ENCODE measurements at places on chromosomes 5 and 9.

- no peak for DNase-seq
These were observed 99.7 kb downstream of the HTR4 start for GRCh38 chr5:148554621-148555020.

DNA sequence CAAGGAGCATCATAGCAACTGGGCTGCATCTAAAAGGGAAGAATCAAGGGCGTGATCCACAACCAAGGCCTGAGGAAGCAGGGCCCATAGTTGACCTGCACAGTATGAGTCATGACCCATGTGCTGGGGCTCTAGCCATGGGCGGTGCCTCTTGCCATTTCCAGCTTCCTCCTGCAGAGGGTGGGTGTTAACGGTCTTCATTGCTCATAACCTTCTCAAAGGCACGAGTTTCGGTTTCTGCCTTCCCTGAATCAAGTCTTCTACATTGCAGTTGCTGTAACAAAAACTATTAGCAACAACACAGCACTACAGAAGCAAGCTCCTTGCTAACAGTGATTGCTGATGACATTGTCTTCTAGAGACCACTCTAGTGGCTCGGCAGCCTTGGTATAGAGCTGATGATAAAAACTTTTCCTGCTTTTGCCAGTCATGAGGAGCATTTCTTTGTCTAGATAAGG lies 66.9 kb downstream of the CTSL start:
- peak; percentile 58 for DNase-seq

GRCh38 chr9:98930792-98931191 lies 12.9 kb upstream of the COL15A1 start:
- no peak for DNase-seq

- DNase-seq, result peak; percentile 13
These were observed 328.1 kb downstream of the HINT1 start for GRCh38 chr5:130836729-130837649.

- no peak for DNase-seq
These were observed 36.7 kb downstream of the GSN start for GRCh38 chr9:121304707-121305106.

DNA sequence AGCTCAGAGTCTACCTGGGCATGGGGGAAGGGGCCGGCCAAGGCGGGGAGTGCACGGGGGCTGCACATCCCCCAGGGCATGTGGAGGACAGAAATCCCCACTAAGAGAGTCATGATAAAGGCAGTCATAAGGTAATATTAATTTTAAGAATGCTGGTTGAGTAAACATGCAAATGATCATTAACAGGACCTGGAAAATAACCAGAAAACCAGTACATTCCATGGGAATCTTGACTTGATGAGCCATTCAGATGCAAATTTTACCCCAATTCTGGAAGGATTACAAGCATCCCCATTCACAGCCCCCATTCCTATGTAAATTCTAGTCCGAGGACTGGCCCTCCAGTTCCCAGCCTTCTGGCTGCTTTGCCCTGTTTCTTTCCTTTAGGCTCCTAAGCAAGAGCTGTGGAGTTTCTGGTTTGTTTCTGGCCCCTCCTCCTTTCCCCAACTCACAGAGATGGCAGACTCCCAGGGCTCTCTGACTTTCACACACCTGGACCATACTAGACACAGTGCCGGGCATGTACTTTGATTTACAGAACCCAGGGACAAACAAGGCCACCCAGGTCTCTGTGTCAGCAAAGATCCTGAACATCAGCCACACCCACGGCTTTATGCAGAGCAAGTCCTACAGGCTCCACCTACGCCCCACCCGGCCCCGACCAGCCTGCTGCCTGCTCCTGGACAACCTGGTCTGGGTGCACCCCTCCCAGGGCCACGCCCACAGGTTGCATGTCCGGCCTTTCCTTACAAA lies 62.7 kb downstream of the SEMA4D start:
- no peak for DNase-seq

DNA sequence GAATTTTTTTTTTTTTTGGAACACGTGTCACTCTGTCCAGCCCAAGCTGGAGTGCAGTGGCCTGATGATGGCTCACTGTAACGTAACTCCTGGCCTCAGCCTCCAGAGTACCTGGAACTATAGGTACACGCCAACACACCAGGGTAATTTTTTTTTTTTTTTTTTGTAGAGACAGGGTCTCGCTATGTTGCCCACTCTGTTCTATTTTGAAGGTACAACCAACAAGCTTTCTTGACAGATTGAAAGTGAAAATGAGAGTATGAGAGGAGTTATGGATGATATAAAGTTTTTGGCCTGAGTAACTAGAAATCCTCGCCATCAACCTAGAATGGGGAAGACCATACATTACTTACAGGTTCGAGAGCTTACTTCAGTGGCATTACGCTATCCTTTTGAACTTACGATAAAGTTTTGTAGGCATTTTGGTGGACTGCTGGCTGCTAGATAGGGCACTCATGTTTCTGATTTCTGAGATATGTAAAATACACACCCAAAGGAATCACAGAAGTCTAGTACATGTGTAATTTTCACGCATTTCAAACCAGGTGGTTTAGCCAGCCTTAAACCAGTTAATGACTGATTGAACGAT lies 806 bp upstream of the CDC42SE2 start:
- DNase-seq, result peak; percentile 46

GRCh38 chr9:24608599-24608998 lies 62.9 kb upstream of the IZUMO3 start:
- DNase-seq, result no peak

DNA sequence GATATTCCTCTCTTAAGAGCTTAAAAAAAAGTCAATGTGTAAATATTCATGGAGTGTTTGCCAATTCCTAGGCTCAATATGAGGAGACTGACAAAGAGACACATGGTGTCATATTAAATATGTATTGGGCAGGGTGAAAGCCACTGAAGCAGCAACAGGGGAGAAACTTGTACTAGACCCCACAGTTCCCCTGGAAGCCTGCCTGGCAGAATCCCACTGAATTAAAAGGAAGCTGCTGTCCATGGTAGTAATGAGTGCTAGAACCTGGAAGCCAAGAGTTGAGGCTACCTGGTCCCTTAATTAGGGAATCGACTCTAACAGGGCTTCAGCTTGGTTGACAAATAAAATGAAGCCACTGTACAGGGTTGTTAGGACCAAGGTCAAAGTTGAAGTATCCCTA lies 129.4 kb upstream of the GPR151 start:
- no peak for DNase-seq

GRCh38 chr9:18037981-18038380 lies 436.0 kb upstream of the ADAMTSL1 start:
- no peak for DNase-seq

- DNase-seq, result no peak
These were observed 15.1 kb downstream of the RASGEF1C start for GRCh38 chr5:180193749-180194375.

DNA sequence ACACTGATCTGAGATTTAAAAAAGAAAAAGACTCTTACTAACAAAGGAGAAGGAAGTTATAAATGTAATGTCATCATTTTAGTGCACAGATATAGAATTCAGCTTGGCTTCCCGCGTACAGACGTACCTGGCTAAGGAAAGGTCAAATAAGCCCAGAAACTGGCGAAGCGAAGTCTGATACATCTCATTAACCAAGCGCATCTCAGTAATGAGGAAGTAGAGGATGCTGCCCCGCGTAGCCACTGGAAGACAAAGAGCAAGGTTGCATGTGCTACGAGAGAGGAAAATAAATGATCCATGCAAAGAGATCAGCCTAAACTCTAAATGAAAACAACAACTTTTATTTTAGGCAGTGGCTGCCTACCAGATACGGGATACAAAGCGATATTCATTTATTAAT lies 208.8 kb downstream of the DNAH5 start:
- DNase-seq, result no peak

DNA sequence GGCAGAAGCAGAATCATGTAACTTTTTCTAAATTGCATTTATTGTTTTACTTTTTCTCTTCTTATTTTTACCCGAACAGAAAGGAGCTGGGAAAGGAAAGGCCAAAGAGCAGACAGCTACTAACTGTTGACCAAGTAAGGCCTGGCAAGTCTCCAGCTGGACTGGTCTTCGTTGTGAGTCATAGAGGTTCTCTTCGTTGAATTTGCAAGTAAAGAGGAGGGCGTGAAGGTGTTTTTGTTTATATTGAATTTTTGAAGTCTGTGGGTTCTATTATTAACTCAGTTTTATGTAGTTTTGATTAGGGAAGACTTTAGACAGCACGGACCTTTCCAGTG lies 416.5 kb upstream of the CCNH start:
- DNase-seq, result no peak

- no peak for DNase-seq
These were observed 32.1 kb downstream of the SMARCA2 start for GRCh38 chr9:2047144-2047671.

DNA sequence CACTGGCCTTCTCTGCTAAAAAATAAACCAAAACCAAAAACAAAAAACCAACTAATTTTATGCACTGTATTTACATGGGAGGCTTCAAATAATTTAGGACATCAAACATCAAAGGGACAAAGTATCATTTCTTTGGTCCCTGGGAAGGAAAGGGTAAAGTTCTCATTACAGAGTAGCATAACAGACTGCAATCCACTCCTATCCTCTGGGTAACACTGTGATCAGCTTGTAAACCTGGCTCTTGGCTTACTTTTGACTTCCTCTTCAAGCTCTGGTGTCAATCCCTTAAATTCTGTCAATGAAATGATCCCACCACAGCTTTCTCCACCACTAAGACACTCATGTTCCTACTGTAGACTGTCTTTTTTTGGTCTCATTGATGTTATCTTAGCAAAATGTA lies 69.8 kb upstream of the VCAN start:
- no peak for DNase-seq

DNA sequence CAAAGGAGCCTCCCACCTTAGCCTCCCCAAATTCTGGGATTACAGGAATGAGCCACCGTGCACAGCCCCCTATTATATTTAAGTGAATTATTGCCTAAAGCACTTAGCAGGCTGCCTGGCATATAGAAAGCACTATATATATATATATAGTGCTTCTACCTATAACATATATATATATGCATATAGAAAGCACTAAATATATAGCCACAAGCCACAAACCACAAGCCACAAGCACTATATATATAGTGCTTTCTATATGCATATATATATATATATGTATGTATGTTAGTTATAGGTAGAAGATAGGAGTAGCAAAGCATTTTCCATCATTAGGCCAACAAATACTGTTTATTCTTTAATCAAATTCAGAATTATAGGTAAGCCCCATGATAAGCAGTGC lies 185.8 kb downstream of the CWC27 start:
- no peak for DNase-seq

GRCh38 chr5:128773378-128773777 lies 191.9 kb upstream of the SLC27A6 start:
- DNase-seq, result no peak

DNA sequence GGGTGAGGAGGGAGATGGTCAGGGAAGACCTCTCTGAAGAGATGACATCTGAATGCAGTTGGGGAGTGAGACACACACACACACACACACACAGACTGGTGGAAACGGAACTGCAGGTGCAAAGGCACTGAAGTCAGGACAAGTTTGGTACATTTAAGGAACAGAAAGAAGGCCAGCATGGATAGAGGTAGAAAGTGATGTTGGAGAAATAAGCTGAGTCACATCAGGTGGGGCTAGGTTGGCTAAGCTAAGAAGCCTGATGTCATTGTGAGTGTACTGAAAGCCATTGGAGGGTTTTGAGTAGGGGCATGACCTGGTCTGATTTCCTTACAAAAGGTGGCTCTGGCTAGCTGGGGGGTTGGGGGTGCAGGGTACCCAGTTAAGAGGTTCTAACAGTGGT lies 3.1 kb downstream of the BSPRY start:
- no peak for DNase-seq

DNA sequence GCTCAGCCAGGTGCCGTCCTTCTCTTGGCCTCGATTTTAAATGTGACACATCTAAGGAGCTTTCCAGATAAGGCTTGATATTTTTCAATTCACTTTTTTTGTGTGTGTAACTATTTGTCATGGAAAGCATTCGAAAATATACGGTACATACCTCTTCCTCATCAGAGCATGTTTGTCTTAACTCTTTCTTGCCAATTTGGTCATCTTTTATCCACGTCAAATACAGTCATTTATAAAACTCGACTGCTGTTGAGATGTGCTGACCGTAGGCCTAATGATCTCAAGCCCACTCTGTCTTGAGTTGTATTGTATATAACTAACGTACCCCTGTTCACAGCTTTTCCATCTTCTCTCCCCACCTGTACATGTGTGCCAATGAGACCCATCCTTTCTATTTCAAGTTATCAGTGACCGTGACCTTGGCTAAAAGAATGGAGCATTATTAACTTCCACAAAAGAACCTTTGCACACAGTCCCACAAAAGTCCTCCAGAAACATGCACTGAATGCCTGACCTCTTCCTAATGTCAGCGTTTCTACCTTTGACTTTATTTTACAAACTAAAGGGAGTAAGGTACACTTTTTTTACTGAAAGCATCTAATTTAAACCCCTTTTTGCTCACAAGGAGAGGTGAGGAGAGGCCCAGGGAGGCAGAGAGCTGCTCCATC lies 61.6 kb downstream of the IPPK start:
- DNase-seq, result no peak

Data from CD4-positive, alpha-beta T cell treated with Interleukin-10 for 1 hour (primary cell).